ENCODE measurements at places on chromosomes 3 and 15.
A peak's percentile ranks its signal among the peaks of the same experiment; 100 is the strongest.

DNA sequence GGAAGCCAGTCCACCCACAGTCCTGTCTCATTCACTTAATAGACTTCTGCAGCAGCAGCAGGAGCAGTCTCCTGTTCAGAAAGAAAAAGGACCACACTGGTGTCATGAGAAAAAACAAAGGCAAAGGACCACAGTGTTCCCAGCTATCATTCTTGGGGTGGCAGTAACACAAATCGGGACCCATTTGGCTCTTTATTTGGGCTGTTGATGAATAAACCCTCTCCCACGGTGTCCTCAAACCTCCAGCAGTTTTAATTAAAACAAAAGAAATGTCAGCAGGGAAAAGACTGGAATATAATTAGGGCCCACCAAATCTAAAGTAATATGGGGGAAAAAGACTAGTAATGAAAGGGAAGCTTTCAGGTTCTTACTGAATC, 210.5 kb upstream of the SLC2A2 start:
- no peak for DNase-seq

DNA sequence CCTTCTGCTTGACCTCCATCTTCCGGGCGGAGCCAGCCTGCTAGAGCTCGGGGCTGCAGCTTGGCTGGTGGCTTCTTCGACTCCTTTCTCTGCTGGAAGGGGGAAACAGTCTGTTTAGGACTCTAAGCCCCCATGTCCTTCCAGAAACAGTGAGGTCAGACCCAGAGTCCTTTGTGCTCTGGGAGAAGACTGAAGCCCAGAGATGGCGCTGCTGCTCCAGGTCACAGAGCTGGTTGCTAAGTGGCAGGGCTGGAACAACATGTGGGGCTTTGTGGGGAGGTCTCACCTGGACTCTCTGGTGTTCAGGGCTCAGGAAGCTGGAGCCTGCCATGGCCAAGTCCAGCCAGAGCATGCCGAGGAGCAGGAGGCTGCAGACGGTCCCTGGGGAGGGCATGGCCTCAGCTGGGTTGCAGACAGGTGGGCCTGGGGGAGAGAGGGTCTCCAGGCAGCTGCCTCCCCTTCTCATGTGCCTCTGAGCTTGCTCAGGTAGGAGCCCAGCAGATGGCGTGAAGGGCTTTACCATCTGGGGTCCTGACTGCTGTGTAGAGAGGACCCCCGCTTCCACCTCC, 2.9 kb downstream of the GHRL start:
- no peak for DNase-seq

DNA sequence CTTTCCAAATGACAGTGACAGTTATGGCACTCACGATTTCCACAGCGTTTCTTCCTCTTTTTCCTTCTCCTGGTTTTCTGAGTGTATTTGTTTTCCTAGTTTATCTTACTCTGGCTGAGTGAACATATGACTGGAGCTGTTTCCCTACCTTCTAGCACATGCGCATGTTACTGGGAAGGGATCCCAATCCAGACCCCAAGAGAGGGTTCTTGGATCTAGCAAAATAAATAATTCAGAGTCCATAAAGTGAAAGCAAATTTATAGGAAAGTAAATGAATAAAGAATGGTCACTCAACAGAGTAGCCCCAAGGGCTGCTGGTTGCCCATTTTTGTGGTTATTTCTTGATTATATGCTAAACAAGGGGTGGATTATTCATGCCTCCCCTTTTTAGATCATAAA, 23.8 kb downstream of the METTL6 start:
- DNase-seq: peak; percentile 72

- DNase-seq: no peak
These were observed 21.1 kb downstream of the GTF2E1 start for GRCh38 chr3:120763601-120764000.

- DNase-seq: no peak
These were observed 12.1 kb downstream of the PRR23E start for GRCh38 chr3:127204841-127205582.

GRCh38 chr3:190122198-190122771, 1.6 kb upstream of the P3H2 start:
- peak; percentile 36 for DNase-seq

DNA sequence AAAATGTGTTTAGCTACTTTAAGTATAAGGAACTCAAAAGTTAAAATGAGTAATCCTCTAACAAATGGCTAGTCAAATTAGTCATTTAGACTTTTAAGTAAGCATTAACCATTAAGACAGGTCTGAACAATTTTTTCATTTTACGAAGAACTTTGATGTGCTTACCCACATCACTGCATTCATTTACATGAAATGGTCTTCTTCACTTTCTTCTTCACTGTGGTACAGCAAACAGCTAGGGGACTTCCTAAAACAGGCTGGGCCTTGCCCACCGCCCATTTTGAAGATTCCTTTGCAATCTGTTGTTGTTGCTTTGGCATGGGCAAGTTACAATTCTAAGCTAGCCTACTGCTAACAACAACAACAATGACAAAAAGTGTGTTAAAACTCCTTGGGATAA, 67.4 kb downstream of the CBLB start:
- no peak for DNase-seq

DNA sequence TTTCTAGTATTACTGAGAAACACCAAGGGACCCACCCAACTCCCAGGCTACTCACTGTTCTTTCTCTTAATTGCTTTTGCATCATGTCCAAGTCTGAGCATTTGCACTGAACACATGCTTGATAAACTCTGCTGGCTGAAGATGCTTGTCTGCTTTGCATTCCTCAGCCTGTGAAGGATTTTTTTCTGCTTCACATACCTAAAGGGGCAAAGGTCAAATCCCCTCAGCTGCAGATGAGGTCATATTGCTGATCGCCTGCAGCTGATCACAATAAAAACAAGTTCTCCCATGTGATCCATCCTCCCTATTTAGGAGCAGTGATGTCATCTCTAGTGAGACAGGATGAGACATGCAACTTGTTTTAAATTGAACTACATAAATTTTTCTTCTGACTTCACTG, 84.6 kb upstream of the DCBLD2 start:
- DNase-seq: peak; percentile 76

DNA sequence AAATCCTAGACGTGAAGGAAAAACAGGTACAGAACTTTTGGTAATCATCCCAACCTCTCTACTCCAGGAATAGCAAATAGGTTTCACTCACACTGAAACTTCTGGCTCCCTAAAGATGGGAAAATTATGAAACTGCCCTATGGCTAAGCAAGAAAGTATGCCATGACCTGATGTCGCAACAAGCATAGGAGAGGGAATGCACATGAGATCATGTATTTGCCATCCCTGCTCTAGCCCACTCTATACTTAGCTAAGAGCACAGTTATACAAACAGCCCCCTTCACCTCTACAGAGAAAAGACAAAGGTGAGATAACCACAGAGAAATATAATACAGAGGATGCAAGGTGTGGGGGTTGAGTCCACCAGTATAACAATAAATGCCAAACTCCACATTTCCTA, 102.7 kb downstream of the TBC1D5 start:
- no peak for DNase-seq

DNA sequence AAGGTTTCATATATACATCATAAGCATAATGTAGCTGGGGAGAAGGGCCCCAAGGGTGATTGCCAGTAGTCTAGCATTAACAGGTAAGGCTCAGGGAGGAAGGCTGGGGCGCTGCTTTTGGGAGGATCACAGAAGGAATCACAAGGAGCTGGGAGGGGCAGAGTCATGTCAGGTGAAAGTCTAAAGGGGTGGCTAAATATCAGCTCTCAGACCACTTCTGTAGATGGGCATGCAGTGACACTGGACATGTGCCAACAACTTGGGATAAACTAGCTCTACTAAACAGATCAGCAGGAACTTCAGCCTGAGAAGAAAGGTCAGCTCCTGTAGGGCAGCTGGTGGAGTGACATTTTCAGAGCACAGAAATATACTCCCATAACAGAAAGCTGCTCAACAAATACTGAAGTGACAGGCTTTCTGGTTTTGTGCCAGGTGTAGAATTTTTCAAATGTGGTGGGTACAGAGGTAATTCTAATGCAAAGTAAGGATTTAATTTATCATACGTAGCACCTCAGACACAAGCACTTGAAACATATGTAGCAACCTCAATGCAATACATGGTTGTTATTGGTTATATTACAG, 79.4 kb downstream of the PEX5L start:
- DNase-seq: no peak

- DNase-seq: no peak
These were observed 63.4 kb downstream of the PPARG start for GRCh38 chr3:12352253-12352652.
